ENCODE measurements at places on chromosomes 13 and 19. TPM values are rescaled to one million over a fixed set of nuclear protein-coding genes. Genes with fewer than 3 reads are reported as not detected.

The SRRM5 gene
- 0.09 TPM for polyA plus RNA-seq

The PSG11 gene
- polyA plus RNA-seq: not detected

The MBD3L3 gene
- not detected for polyA plus RNA-seq

The TNFSF9 gene
- polyA plus RNA-seq: 0.12 TPM

The PRX gene
- 0.03 TPM for polyA plus RNA-seq

The ZGLP1 gene
- 0.89 TPM for polyA plus RNA-seq

The SSC5D gene
- polyA plus RNA-seq: 0.08 TPM

The CD70 gene
- not detected for polyA plus RNA-seq

The KRTDAP gene
- polyA plus RNA-seq: not detected

The TMEM150B gene
- 0.81 TPM for polyA plus RNA-seq

The F10 gene
- polyA plus RNA-seq: 199 TPM

The PRRG2 gene
- polyA plus RNA-seq: 2.8 TPM

The ZNF726 gene
- polyA plus RNA-seq: 0.68 TPM

The LACC1 gene
- polyA plus RNA-seq: 2.2 TPM

The HIPK4 gene
- not detected for polyA plus RNA-seq

The MYO16 gene
- polyA plus RNA-seq: 0.67 TPM

The URI1 gene
- 15.1 TPM for polyA plus RNA-seq

The FFAR3 gene
- polyA plus RNA-seq: not detected

The STK24 gene
- polyA plus RNA-seq: 6.4 TPM

The SLITRK5 gene
- under 0.01 TPM for polyA plus RNA-seq

The INSR gene
- polyA plus RNA-seq: 33.0 TPM

The ATP8B3 gene
- polyA plus RNA-seq: 0.53 TPM

The C5AR2 gene
- 0.61 TPM for polyA plus RNA-seq

The PSG5 gene
- polyA plus RNA-seq: not detected

The NCR1 gene
- 0.37 TPM for polyA plus RNA-seq

The SLC25A42 gene
- polyA plus RNA-seq: 89.6 TPM

The RNF225 gene
- not detected for polyA plus RNA-seq

The PLEKHF1 gene
- 12.8 TPM for polyA plus RNA-seq

The IRGC gene
- polyA plus RNA-seq: not detected

The DACH1 gene
- polyA plus RNA-seq: 0.71 TPM

The ZNF135 gene
- 0.31 TPM for polyA plus RNA-seq

The ETV2 gene
- 1.8 TPM for polyA plus RNA-seq

The WDR87 gene
- not detected for polyA plus RNA-seq

The SOHLH2 gene
- not detected for polyA plus RNA-seq

The CEACAM4 gene
- polyA plus RNA-seq: 0.63 TPM

The CD22 gene
- polyA plus RNA-seq: 0.65 TPM

The SERPINE3 gene
- not detected for polyA plus RNA-seq

The TUBA3C gene
- not detected for polyA plus RNA-seq

The ZNF253 gene
- polyA plus RNA-seq: 1.7 TPM

The GPR12 gene
- not detected for polyA plus RNA-seq

The SCGB2B2 gene
- polyA plus RNA-seq: 0.25 TPM

The ADM5 gene
- 0.23 TPM for polyA plus RNA-seq

The CLEC17A gene
- polyA plus RNA-seq: 0.22 TPM

The ANKRD27 gene
- polyA plus RNA-seq: 4.4 TPM

The ZNF547 gene
- polyA plus RNA-seq: 0.33 TPM

The HSD17B14 gene
- 12.6 TPM for polyA plus RNA-seq

The GADD45B gene
- 83.4 TPM for polyA plus RNA-seq

The CLEC4M gene
- 33.5 TPM for polyA plus RNA-seq

The KLK12 gene
- not detected for polyA plus RNA-seq

The ZNF699 gene
- 1.1 TPM for polyA plus RNA-seq

The SHC2 gene
- 17.3 TPM for polyA plus RNA-seq

The NCAN gene
- not detected for polyA plus RNA-seq

The SARS2 gene
- 16.4 TPM for polyA plus RNA-seq

The USHBP1 gene
- 1.2 TPM for polyA plus RNA-seq

The LRRC63 gene
- 0.10 TPM for polyA plus RNA-seq

The RNF17 gene
- not detected for polyA plus RNA-seq

The CGB7 gene
- polyA plus RNA-seq: not detected

Data from liver (tissue), 10 donors.